NCI-H2081 treated with DMSO at 0.1 percent for 48 hours (cell line): ENCODE measurements at places on chromosomes 2 and 18.

DNA sequence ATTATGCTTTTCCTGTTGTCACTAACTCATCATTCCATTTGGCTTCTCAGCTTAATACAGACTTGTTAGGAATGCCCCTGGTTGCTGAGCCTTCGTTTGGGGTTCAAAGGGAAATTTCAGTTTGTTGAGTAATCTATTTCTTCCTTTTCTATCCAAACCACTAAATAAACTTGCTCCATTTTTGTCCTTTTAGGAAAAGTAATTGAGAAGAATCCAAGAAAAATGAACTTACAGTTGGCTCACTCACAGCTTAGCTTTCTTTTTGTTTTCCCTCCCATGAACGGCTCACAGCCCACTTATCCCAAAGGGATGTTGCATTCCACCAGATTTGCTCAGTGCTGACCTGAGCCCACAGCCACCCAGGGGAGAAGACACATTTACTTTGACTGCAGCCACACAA, 73.9 kb downstream of the SOX11 start:
- no peak for DNase-seq

DNA sequence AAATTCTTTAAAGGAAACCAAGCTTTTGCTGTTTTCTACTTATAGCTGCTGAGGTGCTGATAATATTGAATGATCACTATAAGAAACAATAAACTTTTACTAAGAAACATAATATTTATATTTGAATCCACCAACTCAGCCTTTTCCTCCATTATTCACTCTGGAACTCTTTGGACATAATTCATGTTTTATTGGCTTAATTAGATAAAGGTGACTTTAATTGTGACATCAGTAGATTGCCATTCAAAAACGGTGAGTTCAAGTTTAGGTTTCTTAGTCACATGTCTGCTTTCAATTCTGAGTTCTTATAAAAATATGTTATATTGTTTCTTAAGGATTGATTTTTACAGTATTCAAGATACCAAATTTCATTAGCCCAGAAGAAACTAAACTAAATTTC, 24.0 kb downstream of the CCDC85A start:
- no peak for DNase-seq

- no peak for DNase-seq
These were observed 92.3 kb downstream of the PRKCE start for GRCh38 chr2:45743531-45744396.

GRCh38 chr2:48169141-48169592, 262.9 kb upstream of the FBXO11 start:
- DNase-seq = no peak

DNA sequence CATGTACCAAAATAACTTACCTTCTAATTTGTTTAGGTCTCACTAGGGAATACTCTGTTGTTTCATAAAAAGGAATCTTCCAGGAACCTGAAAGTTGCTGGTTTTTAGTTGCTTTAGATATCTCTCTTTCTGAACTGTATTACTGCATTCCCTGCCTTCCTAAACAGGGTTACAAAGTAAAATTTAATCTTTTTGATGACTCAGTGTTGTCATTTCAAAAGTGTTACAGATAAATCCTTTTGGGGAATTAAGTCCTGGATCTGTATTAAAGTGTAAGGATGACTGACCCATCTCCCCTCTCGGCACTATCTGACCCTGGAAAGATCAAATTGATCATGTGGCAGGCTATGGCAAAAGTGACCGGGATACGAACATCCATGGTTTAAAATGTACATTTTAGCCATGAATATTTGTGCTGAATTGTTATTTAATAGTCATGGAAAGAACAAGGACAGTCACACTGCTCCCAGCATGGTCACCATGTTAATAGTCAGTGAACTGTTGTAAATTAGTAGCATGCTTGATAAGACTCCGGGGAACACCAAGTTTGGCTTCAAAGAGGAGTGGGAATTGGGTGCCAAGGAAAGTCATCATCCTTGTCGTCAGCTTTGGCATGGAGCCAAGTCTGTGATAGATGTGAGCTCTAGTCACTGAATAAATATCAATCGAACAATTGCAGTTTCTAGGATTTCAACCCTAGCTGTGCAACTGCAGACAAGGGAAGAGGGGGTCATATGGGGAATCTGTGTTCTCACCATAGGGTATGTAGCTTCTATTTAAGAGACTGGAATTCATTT, 4.2 kb downstream of the PLEKHA3 start:
- DNase-seq = peak; percentile 18

DNA sequence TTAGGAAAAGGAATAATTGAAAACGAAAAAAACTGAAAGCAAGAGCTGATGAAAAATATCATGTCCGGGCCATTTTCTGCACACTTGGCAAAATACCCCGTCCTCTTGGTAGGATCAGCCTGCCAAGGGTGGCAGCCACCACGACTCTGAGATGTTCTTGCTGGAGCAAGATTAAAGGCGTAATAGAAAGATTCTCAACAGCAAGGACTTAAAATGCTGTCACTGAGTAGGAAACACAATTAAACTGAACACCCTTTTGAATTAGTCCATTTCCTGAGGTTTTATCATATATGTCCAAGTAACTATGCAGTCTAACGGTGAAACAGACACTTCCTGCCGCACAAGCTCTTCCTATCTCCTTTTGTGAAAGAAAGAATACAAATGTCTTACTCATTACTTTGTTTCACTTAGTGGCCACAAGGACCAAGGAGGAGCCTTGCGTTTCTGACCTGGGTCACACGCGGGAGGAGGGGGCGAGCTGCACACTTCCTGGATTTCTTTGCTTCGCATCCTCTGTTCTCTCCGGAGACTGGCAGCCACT, 222.7 kb downstream of the PIEZO2 start:
- DNase-seq = no peak
